ENCODE measurements at places on chromosomes 3 and 15. TPM values are rescaled to one million over a fixed set of nuclear protein-coding genes. Genes with fewer than 3 reads are reported as not detected.

DNA sequence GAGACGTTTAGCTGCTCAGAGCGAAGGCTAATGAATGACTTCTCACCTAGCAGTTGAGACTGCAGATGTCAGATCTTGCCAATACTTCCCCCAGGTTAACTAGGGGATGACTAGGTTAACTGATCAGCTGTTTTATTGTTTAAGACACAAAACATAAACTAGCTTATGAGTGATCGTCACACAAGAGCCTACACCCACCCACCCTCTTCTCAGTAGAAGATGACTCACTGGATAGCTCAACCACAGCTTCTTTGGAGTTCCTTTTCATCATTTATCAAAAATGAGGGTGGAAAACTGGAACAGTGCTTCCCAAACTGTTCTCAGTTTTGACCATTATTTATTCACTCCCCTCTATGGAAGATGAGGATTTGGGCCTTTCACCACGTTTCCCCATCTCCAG, 25.2 kb downstream of the GASK1A start:
- no peak for DNase-seq

- DNase-seq = no peak
Observed at GRCh38 chr3:182491577-182491976, 301.7 kb upstream of the ATP11B start.

- no peak for DNase-seq
Observed at GRCh38 chr15:95262866-95263564, 1031.7 kb downstream of the MCTP2 start.

The DLL4 gene
- not detected for total RNA-seq

The PPCDC gene
- 29.4 TPM for total RNA-seq

The MB21D2 gene
- 6.6 TPM for total RNA-seq

The CBLB gene
- total RNA-seq = 95.1 TPM

The DTX3L gene
- total RNA-seq = 52.8 TPM

The LRRC31 gene
- not detected for total RNA-seq

DNA sequence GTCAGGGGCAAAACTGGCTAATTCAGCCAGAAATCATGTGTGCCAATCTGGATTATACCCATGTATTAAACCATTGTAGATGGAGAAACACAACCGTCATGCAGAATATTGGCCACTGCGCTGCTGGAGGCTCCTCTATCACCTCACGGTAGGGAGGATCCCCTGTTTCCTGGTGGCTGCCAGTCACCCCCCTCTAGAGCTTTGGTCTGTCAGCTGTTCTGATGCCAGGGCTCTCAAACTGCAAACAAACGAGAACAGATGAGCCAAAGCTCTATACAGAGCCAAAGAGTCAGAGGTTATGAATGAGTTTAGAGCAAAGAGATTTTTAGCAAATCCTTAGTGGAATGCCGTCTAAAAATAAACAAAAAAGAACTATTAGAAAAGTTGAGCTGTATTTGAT, 62.5 kb downstream of the IL20RB start:
- DNase-seq = no peak

The POTEB3 gene
- not detected for total RNA-seq

The GOLGA8S gene
- 0.18 TPM for total RNA-seq

- DNase-seq = no peak
Observed at GRCh38 chr15:52102463-52102862, 10.1 kb downstream of the BCL2L10 start.

The SLC28A1 gene
- not detected for total RNA-seq

The BCHE gene
- total RNA-seq = not detected

DNA sequence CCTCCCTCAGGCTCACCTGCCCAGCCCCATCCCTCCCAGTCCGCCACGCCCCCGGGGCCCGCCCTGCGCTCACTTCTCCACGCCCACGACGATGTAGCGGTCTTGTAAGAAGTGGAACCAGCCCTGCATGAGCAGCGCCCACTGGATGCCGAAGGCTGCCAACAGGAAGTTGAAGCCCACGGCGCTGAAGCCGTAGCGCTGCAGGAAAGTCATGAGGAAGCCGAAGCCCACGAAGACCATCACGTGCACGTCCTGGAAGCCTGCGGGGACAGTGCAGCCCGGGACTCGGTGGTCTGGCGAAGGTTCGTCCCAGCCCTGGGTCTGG, 9.7 kb downstream of the RHCG start:
- DNase-seq = peak; percentile 59

The KIF15 gene
- 36.7 TPM for total RNA-seq

DNA sequence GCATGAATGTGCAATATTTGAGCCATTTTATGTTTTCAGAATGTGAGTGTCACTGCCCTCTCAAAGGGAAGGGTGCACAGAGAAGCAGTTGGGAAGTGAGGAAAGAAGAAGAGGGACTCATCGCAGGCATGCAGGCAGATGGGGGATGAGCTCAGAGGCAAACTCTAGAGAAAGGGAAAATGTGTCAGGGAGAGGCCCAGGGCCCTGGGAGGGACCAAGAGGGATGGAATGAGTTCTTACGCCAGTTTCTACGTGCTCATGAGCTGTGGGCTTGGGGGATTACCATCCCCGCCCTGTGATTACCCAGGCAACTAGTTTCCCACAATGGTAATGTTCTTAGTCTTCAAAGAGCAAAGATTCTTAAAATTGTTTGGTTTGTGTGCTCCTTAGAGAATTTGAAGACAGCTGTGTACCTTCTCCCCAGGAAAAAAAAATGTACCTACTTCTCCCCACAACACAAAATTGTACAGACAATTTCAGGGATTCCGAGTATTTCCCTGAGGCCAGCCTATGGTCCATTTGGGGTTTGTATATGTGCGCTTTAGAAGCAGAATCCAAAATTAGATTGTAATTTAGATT, 17.8 kb downstream of the GCSAM start:
- no peak for DNase-seq

DNA sequence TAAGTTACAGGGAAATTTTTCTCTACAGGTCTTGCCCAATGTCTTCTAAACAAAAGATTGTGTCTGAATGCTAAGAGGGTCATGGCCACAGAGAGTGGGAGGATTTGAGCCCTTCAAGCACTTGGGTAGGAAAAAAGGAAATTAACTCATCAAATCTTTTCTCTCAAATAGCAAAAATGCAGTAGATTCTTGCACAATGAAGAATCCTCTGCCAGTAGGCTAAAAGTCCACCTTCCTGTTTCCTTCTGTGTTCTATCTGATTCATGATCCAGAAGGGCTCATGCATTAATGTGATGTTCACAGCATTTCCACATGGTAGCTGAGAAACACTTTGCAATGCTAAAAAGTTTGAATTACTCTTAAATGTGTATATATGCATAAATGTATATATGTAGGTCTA, 177.1 kb downstream of the CD47 start:
- no peak for DNase-seq

DNA sequence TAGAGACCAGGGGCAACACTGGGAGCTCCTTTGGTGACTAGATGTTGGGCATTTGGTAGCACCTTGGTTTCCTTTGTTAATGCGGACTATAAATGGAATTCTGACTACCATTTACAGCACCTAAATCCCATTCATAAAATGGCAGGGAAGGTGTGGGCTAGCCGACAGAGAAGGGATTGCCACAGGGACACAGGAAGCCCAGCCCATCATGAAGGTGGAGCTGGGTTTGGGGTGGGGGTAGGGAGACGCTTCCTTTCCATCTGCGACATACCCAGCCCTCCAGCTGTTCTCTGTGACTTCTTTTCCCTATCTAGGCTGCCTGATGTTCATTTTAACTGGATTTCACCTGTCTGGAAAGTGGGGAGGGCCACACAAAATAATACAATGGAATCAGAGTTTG, 21.0 kb downstream of the ABHD2 start:
- no peak for DNase-seq

DNA sequence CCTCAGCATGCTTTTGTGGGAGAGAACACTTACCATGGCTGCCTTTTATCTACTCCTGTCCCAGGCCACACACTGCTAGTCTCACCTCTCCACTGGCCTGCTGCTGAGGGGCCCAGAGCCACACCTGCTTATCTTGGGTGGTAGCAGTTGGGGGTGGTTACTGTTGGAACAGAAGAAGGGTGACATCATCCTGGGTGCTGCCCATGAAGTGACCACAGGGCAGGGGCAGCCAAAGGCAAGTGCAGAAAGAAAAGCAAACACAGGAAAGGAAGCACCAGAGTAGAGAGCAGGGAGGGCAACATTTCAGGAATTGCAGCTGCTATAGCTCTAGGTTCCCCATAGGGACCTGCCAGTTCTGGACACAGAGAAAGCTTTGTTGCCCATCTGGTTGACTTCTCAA, 345.2 kb downstream of the VPS13C start:
- no peak for DNase-seq

GRCh38 chr3:197023998-197024651, 5.5 kb downstream of the MELTF start:
- no peak for DNase-seq

The ITIH1 gene
- total RNA-seq = not detected

GRCh38 chr3:97662762-97663161, 101.8 kb upstream of the ARL6 start:
- DNase-seq = no peak

The CA12 gene
- total RNA-seq = not detected

GRCh38 chr3:186287711-186288110, 74.3 kb downstream of the DGKG start:
- DNase-seq = no peak
